ENCODE measurements at places on chromosomes 12 and 14.

DNA sequence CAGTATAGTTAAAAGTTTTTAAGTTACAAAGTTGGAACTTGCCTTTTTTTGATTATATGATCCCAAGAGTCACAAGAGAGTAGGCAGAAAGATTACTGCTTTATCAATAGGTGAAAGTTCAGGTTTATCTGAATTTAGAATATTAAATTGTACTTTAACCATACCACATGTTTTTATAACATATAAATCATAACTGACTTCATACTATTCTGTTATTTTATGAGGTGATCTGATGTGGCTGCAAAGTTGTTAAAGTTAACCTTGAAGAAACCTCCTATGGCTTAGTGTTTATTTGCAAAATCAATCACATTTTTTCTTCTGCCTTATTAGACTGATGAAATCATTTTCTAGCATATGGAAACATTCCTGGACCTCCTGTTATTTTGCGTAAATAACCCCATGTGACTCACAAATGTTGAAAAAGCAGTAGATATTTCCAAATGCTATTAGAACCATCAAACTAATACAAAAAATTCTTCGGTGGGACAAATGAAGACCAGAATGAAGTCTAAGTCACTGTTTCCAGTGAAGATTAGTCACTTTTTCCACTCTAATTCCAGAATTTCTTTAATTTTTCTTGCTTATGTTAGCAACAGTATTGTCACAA lies 132.1 kb downstream of the RAD51B start:
- no peak for DNase-seq

- no peak for DNase-seq
These were observed 4.4 kb upstream of the BTBD7 start for GRCh38 chr14:93337143-93337753.

DNA sequence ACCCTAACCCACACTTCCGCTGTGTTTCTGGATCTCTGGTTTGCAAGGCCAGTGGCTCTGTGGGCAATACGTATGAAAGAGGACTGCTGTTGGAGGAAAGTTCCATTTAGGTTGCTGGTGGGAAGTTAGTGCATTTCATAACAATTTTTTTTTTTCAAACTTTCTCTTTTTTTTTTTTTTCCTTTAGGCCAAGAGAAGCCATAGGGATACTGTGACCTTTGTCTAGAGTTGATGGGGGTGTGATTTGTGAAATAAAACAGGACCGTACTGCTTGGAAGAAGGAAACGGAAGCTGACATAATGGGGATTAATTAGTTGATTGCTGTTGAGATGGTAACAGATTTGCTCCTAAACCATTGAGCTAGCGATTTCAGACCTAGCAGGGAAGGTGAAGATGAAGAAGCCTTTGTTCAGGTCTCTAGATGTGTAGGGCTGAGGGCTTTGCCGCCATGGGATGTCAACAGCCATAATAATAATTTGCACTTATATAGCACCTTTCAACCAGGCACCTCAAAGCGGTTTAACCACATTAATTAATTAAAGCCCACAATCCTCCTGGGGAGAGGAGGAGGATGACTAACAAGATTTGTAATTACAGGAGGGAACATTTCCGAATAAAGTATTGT lies 315.3 kb downstream of the ZFP36L1 start:
- DNase-seq = no peak

DNA sequence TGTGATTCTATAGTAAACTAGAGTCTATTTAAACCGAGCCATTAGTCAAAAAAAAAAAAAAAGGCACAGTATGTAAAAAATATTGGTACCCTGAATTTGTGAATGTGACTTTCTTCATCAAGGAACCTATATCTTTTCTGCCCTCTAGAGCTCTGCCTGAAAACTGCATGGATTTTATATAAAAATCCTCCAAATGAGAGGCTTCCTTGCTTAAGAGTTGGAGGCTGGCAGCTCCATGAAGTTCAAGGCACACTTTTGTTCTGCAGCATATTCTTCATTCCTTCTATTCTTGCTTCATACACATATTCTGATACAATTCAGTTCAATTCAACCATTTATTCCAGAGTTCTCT lies 23.1 kb upstream of the NKX2-8 start:
- no peak for DNase-seq

GRCh38 chr14:61019537-61019936 lies 38.5 kb downstream of the SLC38A6 start:
- no peak for DNase-seq

DNA sequence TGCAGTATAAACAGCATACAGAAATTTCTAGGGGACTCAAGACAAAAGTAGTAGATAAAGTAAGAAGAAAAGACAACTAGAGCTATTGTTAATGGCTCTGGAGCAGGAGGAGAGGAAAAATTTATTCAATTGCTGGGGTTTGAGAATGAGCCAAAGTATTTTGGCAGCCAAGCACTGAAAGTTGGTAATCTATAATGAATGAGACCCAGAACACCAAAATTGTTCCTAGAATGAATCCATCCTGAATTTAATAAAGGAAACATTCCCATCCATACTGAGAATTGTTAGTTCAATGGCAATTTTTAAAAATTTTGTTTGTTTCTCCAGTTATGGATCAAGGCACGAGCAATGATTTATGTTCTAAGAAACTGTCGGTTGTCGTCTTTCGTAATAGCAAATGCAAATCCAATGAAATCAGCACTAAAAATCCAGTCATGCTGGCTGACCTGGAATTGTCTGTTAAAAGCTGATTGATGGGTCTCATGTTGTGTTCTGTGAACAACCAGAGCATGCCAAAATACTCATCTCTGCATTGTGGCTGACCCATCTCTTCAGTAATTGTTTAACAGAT lies 170.9 kb upstream of the LMNTD1 start:
- DNase-seq = no peak

GRCh38 chr14:74737753-74738325 lies 24.9 kb downstream of the FCF1 start:
- no peak for DNase-seq

DNA sequence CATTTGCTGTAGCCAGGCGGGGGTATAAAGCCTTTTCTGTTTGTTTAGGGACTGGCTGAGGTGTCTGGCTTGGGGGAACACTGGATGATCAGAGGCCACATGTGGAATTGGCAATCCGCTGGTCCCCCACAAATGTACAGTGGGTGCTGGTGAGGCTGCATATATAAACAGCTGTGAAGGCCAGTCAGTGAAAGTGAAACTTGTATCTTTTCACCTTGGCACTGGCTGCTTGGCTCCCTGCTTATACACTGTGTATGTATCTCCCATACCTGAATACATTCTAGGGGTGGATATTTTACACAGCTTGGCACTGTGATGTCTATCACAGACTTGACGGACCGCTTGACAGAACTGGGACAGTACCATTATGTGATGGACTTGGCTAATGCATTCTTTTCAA lies 246.8 kb upstream of the AVPR1A start:
- no peak for DNase-seq

- DNase-seq = no peak
These were observed 72.1 kb downstream of the FOXN3 start for GRCh38 chr14:89344920-89345254.
